Anterior cingulate cortex (tissue), 58 donors: ENCODE measurements at places on chromosomes 3 and 15.

DNA sequence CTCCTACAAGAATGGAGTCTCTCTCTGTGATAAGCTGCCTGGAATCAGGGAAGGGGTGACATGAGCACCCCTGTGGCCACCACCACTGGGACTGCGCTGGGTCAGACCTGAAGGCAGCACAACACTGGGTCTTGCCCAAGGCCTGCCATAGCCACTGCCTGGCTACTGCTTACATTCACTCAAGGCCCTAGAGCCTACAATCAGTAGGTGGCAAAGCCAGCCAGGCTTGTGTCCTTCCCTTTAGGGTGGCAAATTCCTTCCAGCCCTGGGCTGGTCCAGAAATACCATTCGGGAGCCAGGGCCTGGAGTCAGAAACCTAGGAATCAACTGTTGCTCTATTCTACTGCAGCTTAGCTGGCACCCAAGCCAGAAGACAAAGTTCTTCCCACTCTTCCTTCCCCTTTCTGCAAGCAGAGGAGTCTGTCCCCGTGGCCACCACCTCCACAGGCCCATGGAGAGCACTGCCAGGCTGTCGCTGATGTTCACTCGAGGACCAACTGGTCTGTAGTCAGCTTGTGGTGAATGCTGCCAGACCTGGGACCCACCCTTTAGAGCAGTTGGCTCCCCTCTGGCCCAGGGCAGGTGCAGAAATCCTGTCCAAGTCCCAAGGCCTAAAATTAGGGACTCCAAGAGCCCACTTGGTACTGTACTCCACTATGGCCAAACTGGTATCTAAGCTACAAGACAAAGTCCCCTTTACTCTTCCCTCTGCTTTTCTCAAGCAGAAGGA lies 307.4 kb downstream of the THSD4 start:
- no peak for DNase-seq

- no peak for DNase-seq
Observed at GRCh38 chr15:34084086-34084485, 17.6 kb downstream of the EMC7 start.

DNA sequence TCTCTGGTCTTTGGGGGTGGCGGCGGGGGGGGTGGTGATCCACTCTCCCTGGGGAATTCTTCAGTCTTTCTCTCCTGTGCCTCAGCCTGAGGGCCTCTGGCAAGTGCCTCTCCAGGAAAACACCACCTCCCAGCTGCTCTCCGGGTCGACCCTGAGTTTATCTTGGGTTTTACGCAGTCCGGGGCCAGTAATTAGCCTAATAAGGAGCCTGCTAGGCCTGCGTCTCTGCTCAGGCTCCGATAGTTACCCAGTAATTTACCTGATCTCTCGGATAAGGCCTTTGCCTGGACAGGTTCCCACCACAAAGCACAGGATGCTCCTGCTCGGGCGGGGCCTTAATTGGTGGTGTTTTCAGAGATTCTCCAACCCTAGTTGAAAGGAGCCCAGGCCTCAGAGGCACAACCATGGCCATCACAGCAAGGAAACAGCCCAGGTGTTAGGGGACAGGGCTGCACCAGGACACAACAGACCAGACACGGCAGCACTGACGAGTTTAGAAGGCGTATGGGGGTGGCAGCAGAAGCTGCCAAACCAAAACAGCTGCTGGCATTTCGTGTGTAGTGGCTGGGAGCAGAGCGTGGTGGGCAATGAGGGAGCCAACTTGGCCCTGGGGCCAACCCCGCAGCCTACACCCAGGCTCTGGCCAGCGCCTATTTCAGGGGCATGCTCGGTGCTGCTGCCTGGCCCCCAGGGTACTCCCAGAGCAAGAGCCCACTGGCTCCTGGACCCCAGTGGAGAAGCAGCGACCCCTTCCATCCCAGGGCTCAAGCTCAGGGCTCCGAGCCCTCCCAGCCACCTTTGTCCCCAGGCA lies 71.4 kb downstream of the KLF13 start:
- no peak for DNase-seq

- DNase-seq = no peak
Observed at GRCh38 chr15:70354346-70354905, 256.7 kb upstream of the TLE3 start.

DNA sequence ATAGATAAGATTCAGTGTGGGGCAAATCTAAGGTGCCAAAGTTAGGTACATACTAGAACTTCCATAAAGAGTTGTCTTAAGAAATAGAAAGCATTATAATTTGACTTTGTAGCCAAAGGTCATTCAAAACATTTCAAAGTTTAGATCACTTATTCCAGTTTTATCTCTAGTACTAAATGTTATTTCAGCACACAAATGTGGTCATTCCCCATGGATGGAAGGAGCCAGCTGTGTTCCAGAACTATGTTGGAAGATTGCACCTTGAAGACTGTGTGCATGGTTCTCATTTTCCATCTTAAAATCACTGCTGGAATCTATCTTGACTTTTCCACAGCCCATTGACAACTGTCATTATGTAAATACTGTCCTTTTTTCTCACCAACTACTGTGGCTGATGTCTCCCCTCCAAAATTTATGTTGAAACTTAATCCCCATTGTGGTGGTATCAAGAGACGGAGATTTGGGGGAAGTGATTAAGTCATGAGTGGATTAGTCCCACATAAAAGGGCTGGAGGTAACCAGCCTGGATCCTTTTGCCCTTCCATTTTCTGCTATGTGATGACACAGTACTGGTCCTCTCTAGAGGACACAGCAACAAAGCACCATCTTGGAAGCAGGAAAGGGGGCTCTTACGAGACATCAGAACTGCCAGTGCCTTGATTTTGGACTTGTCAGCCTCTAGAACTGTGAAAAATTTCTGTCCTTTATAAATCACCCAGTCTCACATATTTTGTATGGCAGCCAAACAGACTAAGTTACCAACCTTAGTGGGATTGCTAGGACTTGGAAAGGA lies 24.0 kb downstream of the TGFBR2 start:
- DNase-seq = no peak

GRCh38 chr3:161796780-161797179 lies 300.2 kb downstream of the OTOL1 start:
- DNase-seq = no peak

- no peak for DNase-seq
Observed at GRCh38 chr3:18444595-18445400, 19.7 kb upstream of the SATB1 start.

DNA sequence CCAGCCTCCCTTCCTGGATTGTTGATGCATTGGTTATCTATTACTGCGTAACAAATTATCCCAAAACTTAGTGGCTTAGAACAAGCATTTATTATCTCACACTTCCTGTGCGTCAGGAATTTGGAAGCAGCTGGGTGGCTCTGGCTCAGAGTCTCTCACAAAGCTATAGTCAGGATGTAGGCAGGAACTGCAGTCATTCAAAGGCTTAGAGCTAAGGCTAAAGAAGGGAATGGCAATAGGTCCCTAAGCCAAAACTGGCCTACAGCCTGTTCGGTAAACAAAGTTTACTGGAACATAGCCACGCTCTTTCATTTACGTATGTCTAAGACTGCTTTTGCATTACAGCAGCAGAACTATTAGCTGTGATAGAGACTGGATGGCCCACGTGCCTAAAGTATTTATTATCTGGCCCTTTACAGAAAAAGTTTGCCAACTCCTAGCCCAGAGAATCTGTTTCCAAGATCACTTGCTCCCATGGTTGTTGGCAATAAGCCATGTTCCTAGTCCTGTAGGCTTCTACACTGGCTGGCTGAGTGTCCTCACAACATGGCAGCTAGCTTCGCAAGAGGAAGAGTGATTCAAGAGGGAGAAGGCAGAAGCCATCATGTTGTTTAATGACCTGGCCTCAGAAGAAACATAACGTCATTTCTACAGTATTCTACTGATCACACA lies 132.4 kb downstream of the SNRK start:
- no peak for DNase-seq
